Activated B cell treated with CpG ODN at 0.5 μM for 24 hours (primary cell): ENCODE measurements at places on chromosomes 11 and 22.

DNA sequence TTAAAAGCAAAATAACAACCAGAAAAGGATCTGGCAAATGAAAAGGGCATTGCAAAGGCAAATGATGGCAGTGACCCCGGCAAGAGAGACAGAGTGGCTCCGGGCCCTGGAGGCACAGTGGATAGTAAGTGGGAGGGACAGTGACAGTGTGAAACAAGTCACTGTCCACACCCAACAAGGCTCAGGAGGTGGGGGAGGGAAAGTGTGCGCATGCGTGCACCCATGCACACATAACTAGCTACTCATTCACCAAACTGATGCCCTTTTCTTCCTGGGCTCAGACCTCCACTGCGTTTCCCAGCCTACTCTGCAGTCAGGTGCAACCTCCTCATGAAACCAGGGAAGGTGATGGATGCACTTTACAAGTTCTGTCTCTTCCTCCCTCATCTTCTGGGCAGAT, 108.4 kb downstream of the SHANK2 start:
- no peak for DNase-seq

DNA sequence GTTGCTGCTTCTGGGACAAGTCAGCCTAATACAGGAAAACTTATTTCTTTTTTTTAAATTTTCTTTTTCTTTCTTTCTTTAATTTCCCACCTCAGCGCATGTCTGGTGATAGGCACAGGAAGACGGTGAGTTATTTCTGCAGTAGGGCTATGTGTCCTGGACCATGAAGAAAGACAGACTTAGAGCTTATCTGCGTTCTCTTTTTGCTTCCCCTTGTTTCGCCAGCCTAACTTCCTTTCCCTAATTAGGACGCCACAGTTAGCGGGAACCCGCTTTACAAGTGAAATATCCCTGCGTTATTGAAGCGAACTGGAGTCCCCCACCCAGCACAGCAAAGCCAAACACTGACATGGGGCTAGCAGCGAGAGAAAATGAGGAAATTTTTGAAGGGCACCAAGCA, 8.6 kb downstream of the OR6M1 start:
- DNase-seq = no peak

DNA sequence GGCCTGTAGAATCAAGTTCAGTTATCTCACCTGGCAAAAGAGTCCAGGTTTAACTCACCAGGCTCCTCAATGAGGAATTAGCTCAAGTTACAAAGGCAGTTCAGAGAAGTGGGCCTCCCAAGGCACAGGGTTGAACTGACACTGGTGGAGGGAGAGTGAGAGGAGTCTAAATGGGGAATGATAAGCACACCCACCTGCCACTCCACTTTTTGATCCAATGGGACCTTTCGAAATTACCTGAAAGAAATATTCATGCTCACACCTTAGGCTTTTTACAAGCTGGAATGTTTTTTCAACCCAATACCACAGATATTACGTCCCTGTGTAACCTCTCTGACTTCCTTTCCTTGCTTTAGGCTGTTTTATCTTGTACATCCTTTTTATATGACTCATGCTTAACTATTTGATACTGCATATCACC, 642.7 kb upstream of the TENM4 start:
- no peak for DNase-seq

DNA sequence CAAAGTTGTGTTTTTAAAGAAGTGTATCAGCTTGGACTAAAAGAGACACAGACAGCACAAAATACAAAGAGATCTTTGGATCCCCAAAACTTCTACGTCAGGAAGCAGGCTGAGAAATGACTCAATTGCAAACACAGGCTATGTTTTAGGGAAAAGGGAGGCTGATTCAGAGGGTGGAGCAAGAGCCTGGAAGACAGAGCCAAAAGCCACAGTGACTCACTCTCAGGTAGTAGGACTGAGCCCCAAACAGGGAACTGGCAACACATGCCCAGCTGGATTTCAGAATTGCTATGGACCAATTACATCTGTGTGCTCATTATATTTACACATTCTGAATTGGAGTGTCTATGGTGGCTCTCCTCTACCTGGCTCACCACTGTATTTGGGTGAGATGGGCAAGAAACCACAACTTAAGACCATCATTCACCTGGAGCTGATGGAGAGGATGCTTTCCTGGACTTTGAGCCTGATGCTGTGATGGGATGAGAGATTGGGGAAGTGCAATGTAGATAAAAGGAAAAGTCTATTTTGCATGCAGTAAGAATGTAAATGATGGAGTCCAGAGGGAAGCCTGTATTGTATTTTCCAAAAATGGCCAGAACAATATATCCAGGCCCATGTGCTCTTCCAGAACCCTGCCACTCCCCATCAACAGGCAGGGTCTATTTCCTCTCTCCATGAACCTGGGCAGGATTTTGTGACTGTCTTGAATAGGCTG, 20.8 kb upstream of the LINC01488 start:
- no peak for DNase-seq

GRCh38 chr11:12792590-12792989, 118.4 kb downstream of the TEAD1 start:
- DNase-seq = no peak

DNA sequence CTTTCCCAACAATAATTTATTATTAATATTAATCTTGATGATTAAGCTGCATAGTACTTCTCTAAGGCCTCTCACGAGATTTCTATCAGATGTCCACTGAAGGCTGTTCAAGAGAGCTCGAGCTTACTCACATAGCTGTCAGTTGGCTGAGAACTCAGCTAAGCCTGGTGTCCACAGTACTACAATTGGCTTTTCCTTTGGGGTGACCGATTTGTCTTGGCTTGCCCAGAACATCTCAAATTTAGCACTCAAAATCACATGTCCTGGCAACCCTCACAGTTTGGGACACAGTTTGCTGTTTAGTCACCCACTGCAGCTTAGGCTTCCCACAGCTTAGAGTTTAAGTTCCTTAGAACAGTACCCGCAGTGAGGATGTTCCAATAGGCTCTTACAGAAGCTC, 96.5 kb downstream of the LUZP2 start:
- DNase-seq = no peak

DNA sequence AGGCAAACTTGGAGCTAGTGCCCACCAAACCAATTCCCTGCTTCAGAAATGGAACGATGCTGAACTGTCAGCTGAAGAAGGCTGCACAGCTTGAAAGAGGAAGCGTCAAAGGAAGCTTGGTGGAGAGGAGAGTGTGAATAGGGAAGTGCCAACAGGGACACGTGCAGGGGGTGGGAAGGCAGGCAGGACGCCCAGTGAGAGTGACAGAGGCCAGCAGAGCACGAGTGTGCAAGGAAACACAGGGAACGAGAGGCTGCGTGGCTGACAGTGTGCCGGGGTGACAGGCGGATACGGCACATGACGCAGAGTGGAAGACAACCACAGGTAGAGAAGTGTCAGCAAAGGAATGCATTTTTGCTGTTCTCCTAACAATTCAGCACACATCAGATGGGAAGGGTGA, 196.4 kb downstream of the LARGE1 start:
- no peak for DNase-seq

DNA sequence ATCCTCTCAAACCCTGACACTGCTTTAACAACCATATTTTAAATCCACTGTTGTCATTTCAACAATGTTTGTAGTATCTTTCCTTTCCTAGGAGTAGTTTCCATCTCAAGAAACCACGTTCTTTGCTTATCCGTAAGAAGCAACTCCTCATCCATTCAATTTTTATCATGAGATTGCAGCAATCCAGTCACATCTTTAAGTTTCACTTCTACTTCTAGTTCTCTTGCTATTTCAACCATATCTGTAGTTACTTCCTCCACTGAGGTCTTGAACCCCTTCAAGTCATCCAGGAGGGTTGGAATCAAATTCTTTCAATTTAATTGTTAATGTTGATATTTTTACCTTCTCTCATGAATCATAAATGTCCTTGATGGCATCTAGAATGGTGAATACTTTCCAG, 22.4 kb downstream of the CCDC82 start:
- no peak for DNase-seq

GRCh38 chr11:13376838-13377237, 86.2 kb downstream of the BTBD10 start:
- DNase-seq = no peak

DNA sequence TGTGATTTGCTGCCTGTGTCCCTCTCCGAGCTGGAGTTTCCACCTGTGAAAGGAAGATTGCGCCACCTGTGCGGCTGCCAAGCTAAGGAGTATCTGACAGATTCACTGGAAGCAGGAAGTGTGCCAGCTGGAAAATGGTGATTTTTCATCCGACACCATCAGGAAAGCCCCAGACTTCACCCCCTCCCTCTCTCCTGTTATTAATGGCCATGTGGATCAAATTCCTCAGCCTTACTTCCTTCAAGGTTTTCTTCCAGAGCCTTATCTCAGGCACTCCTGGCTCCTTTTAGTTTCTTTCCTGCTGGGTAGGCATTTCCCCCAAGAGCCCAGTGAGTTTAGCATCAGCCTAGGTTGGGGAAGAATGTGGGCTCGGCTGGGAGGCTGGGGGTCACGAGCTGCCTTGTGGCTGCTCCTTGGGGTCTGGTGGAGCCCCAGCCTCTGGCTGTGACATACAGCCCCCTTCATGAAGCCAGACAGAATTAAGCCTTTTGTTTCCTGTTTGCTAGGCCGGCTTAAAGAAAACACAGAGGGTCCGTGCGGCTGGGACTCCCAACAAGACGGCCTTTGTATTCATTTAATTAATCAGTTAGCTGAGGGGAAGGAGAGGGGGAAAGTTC, 37.1 kb downstream of the PKNOX2 start:
- DNase-seq = no peak

GRCh38 chr11:97140885-97141494, 751.2 kb downstream of the JRKL start:
- no peak for DNase-seq

DNA sequence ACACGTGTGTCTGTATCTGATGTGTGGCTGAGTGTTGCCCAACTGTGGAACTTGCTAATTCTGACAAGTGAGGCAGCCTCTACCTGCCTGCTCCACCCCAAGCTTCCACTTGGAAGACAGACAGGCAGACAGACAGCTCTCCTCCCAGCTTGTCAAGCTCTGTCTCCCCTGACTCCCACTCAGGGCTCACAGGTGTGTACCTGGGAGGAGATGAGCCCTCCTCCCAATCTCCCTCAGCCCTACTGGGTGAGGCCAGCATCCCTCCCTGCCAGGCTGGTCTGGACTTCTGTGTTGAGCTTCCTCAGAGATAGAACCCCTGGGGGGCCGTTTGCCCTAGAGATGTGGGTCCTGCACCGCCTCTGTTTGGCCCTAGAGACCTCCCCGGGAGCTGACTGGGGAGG, 1.0 kb upstream of the CHRM1 start:
- DNase-seq = no peak

GRCh38 chr22:38921120-38921519, 36.3 kb upstream of the APOBEC3A start:
- DNase-seq = no peak

DNA sequence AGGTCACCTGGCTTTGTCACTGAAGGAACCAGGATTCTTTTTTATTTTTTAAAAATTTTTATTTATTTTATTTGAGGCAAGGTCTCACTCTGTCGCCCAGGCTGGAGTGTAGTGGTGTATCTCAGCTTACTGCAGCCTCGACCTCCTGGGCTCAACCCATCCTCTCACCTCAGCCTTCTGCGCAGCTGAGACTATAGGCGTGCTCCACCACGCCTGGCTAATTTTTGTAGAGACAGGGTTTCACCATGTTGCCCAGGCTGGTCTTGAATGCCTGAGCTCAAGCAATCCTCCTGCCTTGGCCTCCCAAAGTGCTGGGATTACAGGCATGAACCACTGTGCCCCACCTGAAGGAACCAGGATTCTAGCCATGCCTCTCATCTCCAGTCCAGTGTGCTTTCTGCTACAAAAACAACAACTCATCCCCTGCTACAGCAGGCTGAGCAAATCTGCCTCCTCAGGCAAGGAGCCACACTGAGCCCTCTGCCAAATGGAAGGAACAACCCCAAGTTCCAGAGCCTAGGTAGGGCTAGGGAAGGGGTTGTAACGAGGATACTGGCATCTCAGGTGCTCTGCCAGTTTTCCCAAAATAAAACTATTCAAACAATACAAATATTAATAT, 2.6 kb upstream of the PEX26 start:
- DNase-seq = no peak
